ENCODE measurements at places on chromosomes 12 and 14.
A peak's percentile ranks its signal among the peaks of the same experiment; 100 is the strongest.

GRCh38 chr12:9851050-9851449 is 18.1 kb downstream of the CLEC2B start:
- DNase-seq = no peak

DNA sequence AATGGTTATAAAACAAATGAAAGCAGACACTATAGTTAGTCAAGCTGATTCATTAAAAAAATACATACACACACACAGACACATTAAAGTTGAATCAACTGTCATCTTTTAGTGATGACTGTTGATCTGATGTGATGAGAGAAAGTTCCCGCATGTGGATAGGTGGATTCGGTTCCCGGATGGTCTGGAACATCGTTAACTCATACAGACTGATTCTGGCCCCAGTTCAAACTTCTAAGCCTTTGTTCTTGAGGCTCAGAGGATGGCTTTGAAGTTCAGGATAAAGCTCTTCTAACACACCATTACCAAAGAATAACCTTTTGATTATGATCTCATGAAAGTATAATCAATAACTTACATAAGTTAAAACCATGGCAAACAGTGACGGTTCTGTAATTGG is 27.5 kb downstream of the WIF1 start:
- peak; percentile 25 for DNase-seq

- DNase-seq = no peak
Measured at GRCh38 chr14:78608998-78609787, 439.0 kb downstream of the NRXN3 start.

- no peak for DNase-seq
Measured at GRCh38 chr12:95203487-95204030, 13.7 kb downstream of the FGD6 start.

GRCh38 chr14:81068176-81068782 is 112.9 kb downstream of the TSHR start:
- DNase-seq = no peak

DNA sequence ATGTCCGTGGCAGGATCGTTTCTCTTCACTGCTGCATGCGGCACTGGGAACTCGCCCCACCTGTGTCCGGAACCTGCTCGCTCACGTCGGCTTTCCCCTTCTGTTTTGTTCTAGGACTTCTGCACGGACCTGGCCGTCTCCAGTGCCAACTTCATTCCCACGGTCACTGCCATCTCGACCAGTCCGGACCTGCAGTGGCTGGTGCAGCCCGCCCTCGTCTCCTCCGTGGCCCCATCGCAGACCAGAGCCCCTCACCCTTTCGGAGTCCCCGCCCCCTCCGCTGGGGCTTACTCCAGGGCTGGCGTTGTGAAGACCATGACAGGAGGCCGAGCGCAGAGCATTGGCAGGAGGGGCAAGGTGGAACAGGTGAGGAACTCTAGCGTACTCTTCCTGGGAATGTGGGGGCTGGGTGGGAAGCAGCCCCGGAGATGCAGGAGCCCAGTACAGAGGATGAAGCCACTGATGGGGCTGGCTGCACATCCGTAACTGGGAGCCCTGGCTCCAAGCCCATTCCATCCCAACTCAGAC is 1.2 kb downstream of the FOS start:
- no peak for DNase-seq

DNA sequence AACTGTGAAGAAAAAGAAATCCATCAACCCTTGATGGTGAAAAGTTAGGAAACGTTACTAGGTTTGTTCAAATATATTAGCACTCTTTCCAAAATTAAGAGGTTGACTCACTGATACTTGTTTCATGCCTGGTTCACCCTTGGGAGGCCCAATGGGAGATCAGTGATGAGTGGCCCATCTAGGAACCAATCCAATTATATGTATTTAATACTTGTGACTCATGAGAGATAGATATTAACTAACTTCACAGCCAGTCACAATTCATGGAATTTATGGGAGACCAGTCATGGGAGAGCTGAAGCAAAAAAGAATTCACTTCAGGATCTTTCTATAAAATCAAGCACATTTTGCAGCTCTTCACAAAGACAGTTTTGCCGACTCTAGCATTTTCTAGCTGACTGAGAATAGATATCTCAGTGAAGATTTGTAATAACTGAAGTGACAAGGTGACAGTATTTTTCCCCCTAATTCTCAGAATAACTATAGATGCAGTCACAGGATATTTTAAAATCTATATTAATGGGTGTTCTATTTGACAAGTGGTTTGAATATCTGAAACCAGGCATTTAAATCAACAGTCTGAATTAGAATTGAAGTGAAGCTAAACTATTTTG is 230.2 kb downstream of the EPS8 start:
- DNase-seq = peak; percentile 7

- no peak for DNase-seq
Measured at GRCh38 chr12:108597559-108598471, at the start of gene TMEM119. Gene TMEM119, minus strand, starts transcription at chr12:108598084. Its CDS starts 5,701 bp downstream, at chr12:108592383.

DNA sequence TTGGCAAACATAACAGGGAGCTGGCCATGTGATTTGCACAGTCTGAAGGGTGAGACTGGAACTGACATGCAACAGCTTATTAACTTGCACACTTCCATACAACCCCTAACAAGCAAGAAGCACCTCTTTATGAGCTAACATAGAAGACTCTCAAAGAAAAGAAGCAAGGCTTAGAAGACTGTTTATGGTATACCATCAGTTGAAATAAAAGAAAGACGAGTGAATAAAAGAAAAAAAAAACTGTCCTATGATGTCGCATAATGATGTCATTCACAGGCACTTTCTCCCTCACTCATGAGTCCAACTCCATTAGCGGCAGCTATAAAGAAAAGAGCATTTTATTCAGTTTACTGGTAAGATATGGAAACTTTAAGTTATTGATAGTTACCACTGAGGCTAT is 3.3 kb upstream of the MDM1 start:
- DNase-seq = no peak

GRCh38 chr12:47276253-47276620 is 196.5 kb upstream of the AMIGO2 start:
- no peak for DNase-seq

DNA sequence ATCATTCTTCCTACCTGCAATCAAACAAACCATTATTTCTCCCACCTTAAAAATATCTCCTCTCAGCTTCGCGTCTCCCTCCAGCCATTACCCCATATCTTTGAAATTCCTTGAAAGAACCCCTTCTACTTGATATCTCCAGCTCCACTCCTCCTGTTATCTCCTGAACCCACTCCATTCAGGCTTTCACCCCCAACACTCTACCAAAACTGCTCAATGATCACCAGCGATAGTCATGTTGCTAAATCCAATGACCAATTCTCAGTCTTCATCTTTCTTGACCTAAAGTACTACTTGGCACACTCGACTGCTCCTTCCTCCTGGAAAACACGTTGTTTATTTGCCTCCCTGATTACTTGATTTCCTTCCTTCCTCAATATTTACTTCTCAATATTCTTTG is 70.1 kb downstream of the DUSP16 start:
- no peak for DNase-seq

GRCh38 chr14:48936362-48936761 is 649.8 kb downstream of the RPS29 start:
- DNase-seq = peak; percentile 76

Data from HT1080 (cell line).